Motor neuron (in vitro differentiated cells): ENCODE measurements at places on chromosomes 3 and 15. TPM values are rescaled to one million over a fixed set of nuclear protein-coding genes. Genes with fewer than 3 reads are reported as not detected.

DNA sequence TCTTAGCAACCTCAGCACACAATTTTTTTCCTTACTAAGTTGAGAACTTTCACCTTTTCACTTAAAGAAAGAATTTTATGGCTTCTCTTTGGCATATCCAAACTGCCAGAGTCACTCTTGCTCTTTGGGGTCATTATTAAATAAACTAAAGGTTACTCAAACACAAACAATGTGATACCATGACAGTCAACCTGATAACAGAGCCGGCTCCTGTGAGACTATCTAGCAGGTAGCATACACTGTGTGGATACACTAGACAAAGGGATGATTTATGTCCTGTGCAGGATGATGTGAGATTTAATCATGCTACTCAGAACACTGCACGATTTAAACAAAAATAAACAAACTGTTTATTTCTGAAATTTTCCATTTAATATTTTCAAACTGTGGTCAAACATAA lies 35.6 kb downstream of the LRRFIP2 start:
- ATAC-seq: peak; percentile 45

DNA sequence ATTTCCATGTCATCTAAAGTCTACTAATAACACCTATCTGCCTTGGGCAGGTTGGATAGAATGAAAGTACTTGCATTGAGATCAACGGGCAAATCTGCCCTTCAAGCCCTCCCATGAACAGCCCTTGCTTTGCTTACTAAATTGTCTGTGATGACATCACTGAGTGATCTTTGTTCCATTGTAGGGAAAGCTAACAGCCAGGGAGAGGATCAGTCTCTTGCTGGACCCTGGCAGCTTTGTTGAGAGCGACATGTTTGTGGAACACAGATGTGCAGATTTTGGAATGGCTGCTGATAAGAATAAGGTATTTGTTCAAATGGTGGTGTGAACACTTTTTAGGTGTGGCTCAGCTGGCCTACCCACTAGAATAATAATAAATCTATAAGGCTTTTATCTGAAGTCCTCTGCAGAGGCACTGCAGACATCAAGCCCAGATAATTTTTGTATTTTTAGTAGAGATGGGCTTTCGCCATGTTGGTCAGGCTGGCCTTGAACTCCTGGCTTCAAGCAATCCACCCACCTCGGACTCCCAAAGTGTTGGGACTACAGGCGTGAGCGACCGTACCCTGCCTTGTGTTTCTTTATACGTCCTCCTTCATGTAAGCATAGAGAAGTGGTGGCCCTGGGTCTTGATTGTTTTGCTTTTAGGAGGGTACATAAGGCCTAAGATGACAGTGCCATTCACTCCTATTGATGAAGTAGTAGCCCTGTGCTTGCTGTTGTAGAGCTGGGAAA lies 5.7 kb downstream of the PCCB start:
- ATAC-seq: no peak

- ATAC-seq: no peak
Observed at GRCh38 chr15:64136347-64136746, 15.2 kb upstream of the SNX22 start.

GRCh38 chr15:66789029-66790025 lies 87.3 kb downstream of the SMAD6 start:
- no peak for ATAC-seq

SNTN gene
- 0.16 and 0.20 TPM in 2 replicates for total RNA-seq

ITIH4 gene
- 2.5 and 3.8 TPM in 2 replicates for total RNA-seq

KNG1 gene
- not detected in 2 replicates for total RNA-seq

NOX5 gene
- total RNA-seq: 0.09 and 0.13 TPM in 2 replicates
